ENCODE measurements at places on chromosomes 4 and X. TPM values are rescaled to one million over a fixed set of nuclear protein-coding genes. Genes with fewer than 3 reads are reported as not detected.

DNA sequence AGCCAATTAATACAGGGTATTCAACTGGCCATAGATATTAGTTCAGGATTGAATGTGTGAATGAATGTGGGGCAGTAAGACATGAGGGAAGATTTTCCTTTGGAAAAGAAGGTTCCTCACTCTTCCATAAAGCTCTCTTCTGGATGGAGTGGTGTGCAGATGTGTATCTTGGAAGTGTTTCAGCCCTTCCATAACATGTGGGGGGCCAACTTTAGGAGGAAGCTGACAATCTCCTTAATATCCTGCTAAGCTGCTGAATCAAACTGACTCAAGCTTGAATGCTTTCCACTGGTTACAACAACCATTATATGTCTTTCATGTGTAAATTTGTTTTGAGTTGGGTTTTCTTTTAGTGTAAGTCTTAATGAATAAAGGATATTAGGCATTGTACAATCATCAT, 40.3 kb downstream of the FANCB start:
- no peaks in the 10 kb centered on the region for H3K36me3 ChIP-seq
- H3K27ac ChIP-seq = no peak overlapping the region
- peak; percentile 7 for DNase-seq
- no peak overlapping the region for H3K4me3 ChIP-seq
- H3K27me3 ChIP-seq = no peaks in the 10 kb centered on the region

- H3K4me1 ChIP-seq = no peaks in the 10 kb centered on the region
- H3K27me3 ChIP-seq = no peaks in the 10 kb centered on the region
- H3K4me3 ChIP-seq = no peak overlapping the region
- DNase-seq = peak; percentile 18
Observed at GRCh38 chrX:123771449-123772064, 38.7 kb upstream of the THOC2 start.

DNA sequence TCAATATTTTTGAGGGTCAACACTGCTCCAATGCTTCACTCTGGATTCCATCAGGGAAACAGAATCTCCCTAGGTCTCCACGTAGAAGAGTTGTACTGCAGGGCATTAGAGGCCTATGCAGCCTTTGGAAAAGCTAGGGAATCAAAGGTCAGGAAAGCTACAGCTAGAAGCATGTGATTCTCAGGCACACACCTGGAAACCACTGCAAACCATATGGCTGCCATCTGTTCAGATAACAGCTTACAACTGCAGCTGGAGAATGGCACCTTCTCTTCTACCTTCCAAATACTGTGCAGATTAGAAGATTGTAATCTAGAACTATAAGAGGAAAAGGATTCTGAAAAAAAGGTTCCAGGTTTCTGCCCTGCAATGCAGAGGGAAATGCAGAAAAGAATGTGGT, 60.6 kb downstream of the BTC start:
- H3K36me3 ChIP-seq = no peaks in the 10 kb centered on the region
- H3K4me1 ChIP-seq = no peaks in the 10 kb centered on the region
- no peak overlapping the region for H3K4me3 ChIP-seq
- DNase-seq = no peak
- no peaks in the 10 kb centered on the region for H3K27me3 ChIP-seq

Gene BEX1
- 5.4 TPM for total RNA-seq

- H3K27ac ChIP-seq = no peak overlapping the region
- no peak for DNase-seq
- no peaks in the 10 kb centered on the region for H3K4me1 ChIP-seq
- H3K36me3 ChIP-seq = no peaks in the 10 kb centered on the region
- no peaks in the 10 kb centered on the region for H3K27me3 ChIP-seq
Observed at GRCh38 chr4:139988863-139989765, 164.9 kb downstream of the MAML3 start.

Gene FRG2
- not detected for total RNA-seq

Gene SMR3B
- not detected for total RNA-seq

DNA sequence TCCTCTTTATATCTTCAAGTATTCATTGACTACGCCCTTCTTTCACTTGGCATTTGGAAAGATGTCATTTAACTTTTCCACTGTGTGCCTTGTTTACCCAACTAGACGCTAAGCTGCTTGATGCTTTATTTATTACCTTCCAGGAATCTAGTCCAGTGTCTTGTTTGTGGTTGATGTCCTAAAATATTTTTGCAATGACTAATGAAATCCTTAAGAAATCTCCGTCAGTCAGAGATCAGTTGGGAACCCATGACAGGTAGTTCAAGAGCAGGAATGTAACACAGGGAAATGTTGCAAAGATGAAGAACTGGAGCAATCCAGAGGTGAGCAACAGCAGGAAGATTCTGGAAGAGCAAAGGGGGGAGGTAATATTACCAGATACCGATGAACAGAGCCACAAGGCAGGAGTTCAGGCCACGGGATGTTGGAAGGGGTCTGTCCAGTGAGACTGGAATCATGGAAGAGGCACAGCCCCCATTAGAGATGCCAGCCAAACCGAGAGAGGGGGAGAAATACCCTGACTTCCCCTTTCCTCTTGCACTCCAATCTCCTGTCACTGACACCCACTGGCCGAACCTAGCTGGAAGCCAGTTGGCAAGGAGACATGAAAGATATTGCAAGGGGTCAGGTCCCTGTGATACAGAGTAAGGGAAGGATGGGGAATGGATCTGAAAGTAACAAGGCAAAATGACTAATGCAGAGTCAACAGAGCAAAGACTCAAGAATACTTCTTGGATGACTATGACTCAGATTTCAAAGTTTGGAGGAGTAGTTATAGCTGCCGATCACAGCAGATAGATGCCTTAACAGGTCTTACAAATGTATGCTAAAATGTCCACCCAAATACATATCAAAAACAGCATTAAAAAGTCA, 62.7 kb upstream of the PHKA2 start:
- no peak overlapping the region for H3K4me3 ChIP-seq
- no peaks in the 10 kb centered on the region for H3K27me3 ChIP-seq
- no peaks in the 10 kb centered on the region for H3K4me1 ChIP-seq
- no peaks in the 10 kb centered on the region for H3K36me3 ChIP-seq

DNA sequence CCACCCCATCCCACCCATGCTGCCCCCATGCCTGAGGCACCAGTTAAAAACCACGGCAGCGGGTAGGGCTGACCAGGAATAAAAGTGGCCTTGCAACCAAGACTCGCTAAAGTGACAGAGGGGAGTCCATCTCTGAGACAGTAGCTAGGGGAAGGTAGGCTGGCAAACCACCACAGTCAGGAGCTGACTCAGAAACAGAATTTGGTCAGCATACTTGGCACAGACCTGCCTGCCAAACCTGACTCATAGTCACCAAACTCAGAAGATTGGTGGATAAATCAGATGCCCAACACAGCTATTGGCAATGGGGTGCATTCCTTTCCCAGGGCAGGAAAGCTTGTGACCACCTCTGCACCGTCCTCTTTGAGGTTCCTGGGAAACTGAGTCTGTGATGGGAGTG, 193.8 kb downstream of the BCOR start:
- no peak overlapping the region for H3K27ac ChIP-seq
- peaks cover 13% of the 10 kb centered on the region for H3K4me1 ChIP-seq
- DNase-seq = no peak
- no peak overlapping the region for H3K4me3 ChIP-seq

Gene HPF1
- total RNA-seq = 21.9 TPM

Gene MORC4
- 12.6 TPM for total RNA-seq

Gene WNK3
- 5.6 TPM for total RNA-seq

GRCh38 chrX:43853225-43853828, 28.9 kb downstream of the MAOB start:
- H3K27me3 ChIP-seq = no peaks in the 10 kb centered on the region
- no peak overlapping the region for H3K4me3 ChIP-seq
- H3K4me1 ChIP-seq = peaks cover 4% of the 10 kb centered on the region
- H3K36me3 ChIP-seq = no peaks in the 10 kb centered on the region
- DNase-seq = no peak
- H3K27ac ChIP-seq = no peak overlapping the region

Gene ETDB
- total RNA-seq = not detected

GRCh38 chr4:138852681-138853080, 162.9 kb upstream of the NOCT start:
- H3K27me3 ChIP-seq = no peaks in the 10 kb centered on the region
- H3K36me3 ChIP-seq = no peaks in the 10 kb centered on the region
- H3K4me1 ChIP-seq = no peaks in the 10 kb centered on the region
- DNase-seq = no peak
- H3K27ac ChIP-seq = no peak overlapping the region
- no peak overlapping the region for H3K4me3 ChIP-seq

Gene OTUD6A
- total RNA-seq = not detected

DNA sequence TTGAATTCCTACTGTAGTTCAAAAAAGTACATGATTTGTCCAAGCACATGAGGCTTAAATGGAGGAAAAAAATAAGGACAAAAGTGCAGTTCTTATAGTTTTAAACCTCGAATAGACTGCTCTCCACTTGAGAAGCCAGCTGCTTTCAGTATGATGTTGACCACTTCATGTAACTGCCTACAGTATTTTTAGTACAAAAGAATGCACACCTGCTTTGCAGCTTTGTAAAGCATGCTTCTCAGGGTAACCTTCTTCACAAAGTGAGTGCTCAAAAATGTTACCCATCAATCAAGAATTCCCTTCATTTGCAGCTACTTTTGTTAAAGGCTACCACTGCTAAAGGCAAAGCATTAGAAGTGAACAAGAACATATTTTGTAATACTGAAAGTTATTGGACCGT, 83.4 kb upstream of the FAM47B start:
- no peak overlapping the region for H3K4me3 ChIP-seq
- H3K27me3 ChIP-seq = peaks cover 2% of the 10 kb centered on the region
- H3K4me1 ChIP-seq = no peaks in the 10 kb centered on the region
- H3K36me3 ChIP-seq = no peaks in the 10 kb centered on the region

- no peaks in the 10 kb centered on the region for H3K4me1 ChIP-seq
- no peaks in the 10 kb centered on the region for H3K36me3 ChIP-seq
- H3K27ac ChIP-seq = no peak overlapping the region
- H3K27me3 ChIP-seq = no peaks in the 10 kb centered on the region
Observed at GRCh38 chr4:170025523-170026252, 507 bp downstream of the MFAP3L start.

Gene SRPX2
- 3.2 TPM for total RNA-seq

Gene VEGFD
- 1.5 TPM for total RNA-seq

Gene HTRA3
- 1.7 TPM for total RNA-seq

Gene KIT
- total RNA-seq = 38.1 TPM

DNA sequence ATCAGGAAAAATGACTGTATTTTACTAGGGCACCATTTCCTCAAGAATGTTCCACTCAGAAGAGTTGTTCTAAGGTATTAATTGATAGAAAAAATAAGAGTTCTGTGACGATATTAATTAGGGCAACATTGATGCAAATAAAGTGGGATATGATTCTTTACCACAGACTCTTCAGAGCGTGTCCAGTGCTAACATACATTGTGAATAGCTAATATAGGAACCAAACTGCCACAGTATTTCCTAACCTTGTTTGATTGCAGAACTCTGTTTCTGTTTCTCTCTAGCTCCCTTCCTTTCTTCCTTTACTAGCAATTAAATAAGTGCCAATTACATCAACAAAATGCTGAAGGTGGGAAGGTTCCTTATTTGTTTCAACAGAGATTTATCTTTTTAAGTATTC, 154.1 kb upstream of the CPEB2 start:
- no peak overlapping the region for H3K4me3 ChIP-seq
- no peak for DNase-seq
- no peaks in the 10 kb centered on the region for H3K27me3 ChIP-seq
- H3K36me3 ChIP-seq = no peaks in the 10 kb centered on the region
- H3K4me1 ChIP-seq = no peaks in the 10 kb centered on the region
- no peak overlapping the region for H3K27ac ChIP-seq

GRCh38 chr4:159446266-159446976, 343.5 kb downstream of the RAPGEF2 start:
- H3K4me1 ChIP-seq = no peaks in the 10 kb centered on the region
- no peaks in the 10 kb centered on the region for H3K36me3 ChIP-seq
- H3K27me3 ChIP-seq = no peaks in the 10 kb centered on the region
- peak; percentile 58 for DNase-seq

DNA sequence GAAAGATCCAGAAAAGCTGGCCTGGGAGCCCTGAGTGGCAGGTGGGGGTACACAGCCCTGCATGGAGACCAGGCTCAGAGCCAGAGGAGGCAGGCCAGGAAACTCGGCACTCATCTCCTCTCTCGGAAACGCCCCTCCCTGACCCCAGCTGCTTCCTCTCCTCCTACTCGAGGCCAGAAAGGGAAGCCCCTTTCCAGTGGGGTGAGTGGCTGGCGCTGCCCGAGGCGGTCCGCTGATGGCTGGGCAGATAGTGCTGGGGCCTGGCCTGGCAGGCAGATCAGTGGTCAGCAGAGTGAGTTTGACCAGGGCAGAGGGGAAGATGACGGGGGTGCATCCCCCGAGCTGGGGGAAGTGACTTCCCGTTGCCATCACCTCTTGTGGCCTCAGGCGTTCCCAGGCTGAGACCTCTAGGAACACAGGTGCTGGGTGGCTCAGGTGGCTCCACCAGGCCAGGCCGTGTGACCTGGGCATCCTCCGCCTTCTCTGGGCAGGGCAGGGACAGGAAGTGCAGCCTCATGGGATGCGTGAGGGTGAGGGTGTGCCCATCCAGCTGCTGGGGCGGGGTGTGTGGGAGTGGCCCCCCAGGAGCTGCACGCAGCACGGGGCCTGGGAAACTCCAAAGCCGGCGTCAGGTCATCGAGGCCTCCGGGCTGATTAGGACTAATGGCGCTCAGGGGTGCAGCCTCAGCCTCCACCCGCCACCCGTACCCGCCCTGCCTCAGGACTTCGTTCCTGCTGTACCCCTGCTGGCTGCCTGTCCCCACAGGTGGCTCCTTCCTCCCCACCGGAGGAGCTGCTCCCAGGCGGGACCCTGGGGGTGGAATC, 5.7 kb downstream of the SH3BP2 start:
- H3K4me3 ChIP-seq = no peak overlapping the region
- no peaks in the 10 kb centered on the region for H3K36me3 ChIP-seq
- H3K27ac ChIP-seq = peak overlapping the region; percentile 93
- peak; percentile 66 for DNase-seq

- H3K36me3 ChIP-seq = no peaks in the 10 kb centered on the region
- no peak overlapping the region for H3K27ac ChIP-seq
- H3K4me1 ChIP-seq = peaks cover 4% of the 10 kb centered on the region
- H3K27me3 ChIP-seq = peaks cover 7% of the 10 kb centered on the region
Observed at GRCh38 chrX:72018277-72019112, 107.8 kb downstream of the NHSL2 start.

Gene SULT1B1
- total RNA-seq = 4.7 TPM

- no peaks in the 10 kb centered on the region for H3K27me3 ChIP-seq
- no peak for DNase-seq
- no peak overlapping the region for H3K4me3 ChIP-seq
- H3K27ac ChIP-seq = no peak overlapping the region
- H3K4me1 ChIP-seq = peaks cover 2% of the 10 kb centered on the region
Observed at GRCh38 chr4:10158333-10158942, 41.8 kb upstream of the WDR1 start.

GRCh38 chr4:87677731-87678130, 27.7 kb downstream of the DMP1 start:
- no peaks in the 10 kb centered on the region for H3K36me3 ChIP-seq
- H3K27me3 ChIP-seq = no peaks in the 10 kb centered on the region

GRCh38 chr4:124118061-124118460, 594.5 kb downstream of the ANKRD50 start:
- no peaks in the 10 kb centered on the region for H3K27me3 ChIP-seq
- H3K27ac ChIP-seq = no peak overlapping the region
- no peaks in the 10 kb centered on the region for H3K4me1 ChIP-seq
- H3K4me3 ChIP-seq = no peak overlapping the region
- DNase-seq = no peak
- no peaks in the 10 kb centered on the region for H3K36me3 ChIP-seq

Gene FAM184B
- total RNA-seq = 0.09 TPM
